Placental pericyte (primary cell): ENCODE measurements at places on chromosomes 6 and 20. TPM values are rescaled to one million over a fixed set of nuclear protein-coding genes. Genes with fewer than 3 reads are reported as not detected.

Gene FAM83C
- not detected in 2 replicates for total RNA-seq

Gene SLC17A4
- total RNA-seq, result not detected in 2 replicates

Gene COL12A1
- total RNA-seq, result 362 and 404 TPM in 2 replicates

Gene MUC22
- total RNA-seq, result not detected in 2 replicates

Gene NTSR1
- total RNA-seq, result 0.22 and 29.8 TPM in 2 replicates

Gene CD93
- 0.43 TPM in 1 of 2 replicates, not detected in the other for total RNA-seq

Gene MOG
- not detected in 2 replicates for total RNA-seq

Gene UNC93A
- total RNA-seq, result not detected in 2 replicates

Gene EXOC2
- 25.6 and 44.7 TPM in 2 replicates for total RNA-seq

Gene OOEP
- total RNA-seq, result 0.72 and 0.88 TPM in 2 replicates

Gene C6orf52
- total RNA-seq, result not detected in 2 replicates

Gene CST5
- not detected in 2 replicates for total RNA-seq

Gene CRISP1
- total RNA-seq, result not detected in 2 replicates

Gene ZNF334
- 1.1 and 4.6 TPM in 2 replicates for total RNA-seq

Gene RHAG
- not detected in 2 replicates for total RNA-seq

Gene ZC3H12D
- 0.14 and 0.22 TPM in 2 replicates for total RNA-seq

Gene SHLD1
- total RNA-seq, result 0.86 and 2.8 TPM in 2 replicates

Gene ENPP5
- total RNA-seq, result 0.14 TPM in 1 of 2 replicates, not detected in the other

Gene CPNE5
- 0.14 and 0.66 TPM in 2 replicates for total RNA-seq

Gene DYNLRB1
- total RNA-seq, result 89.3 and 90.8 TPM in 2 replicates

Gene EHMT2
- total RNA-seq, result 35.0 and 51.1 TPM in 2 replicates

Gene PI16
- total RNA-seq, result 0.14 TPM in 1 of 2 replicates, not detected in the other

Gene EYS
- under 0.01 TPM in 2 replicates for total RNA-seq

Gene TREML2
- total RNA-seq, result not detected in 2 replicates

Gene NRSN1
- not detected in 2 replicates for total RNA-seq

Gene DOK5
- total RNA-seq, result 0.14 and 0.66 TPM in 2 replicates

Gene CAP2
- total RNA-seq, result 23.6 and 35.4 TPM in 2 replicates

Gene SMLR1
- not detected in 2 replicates for total RNA-seq

Gene RNF144B
- 0.44 and 1.4 TPM in 2 replicates for total RNA-seq

Gene GRM1
- not detected in 2 replicates for total RNA-seq

Gene GPR6
- not detected in 2 replicates for total RNA-seq

Gene BANF2
- total RNA-seq, result not detected in 2 replicates

Gene NKX2-2
- not detected in 2 replicates for total RNA-seq

Gene MACROD2
- 0.29 and 0.88 TPM in 2 replicates for total RNA-seq

Gene MAPK13
- 12.5 and 21.9 TPM in 2 replicates for total RNA-seq

Gene NKX2-4
- not detected in 2 replicates for total RNA-seq

Gene PLCB4
- 2.2 and 5.0 TPM in 2 replicates for total RNA-seq

Gene ZBTB46
- 3.3 and 20.5 TPM in 2 replicates for total RNA-seq

Gene GMDS
- 6.6 and 7.0 TPM in 2 replicates for total RNA-seq

Gene MYCT1
- total RNA-seq, result under 0.01 and 3.6 TPM in 2 replicates

Gene TSPO2
- not detected in 2 replicates for total RNA-seq

Gene GUCA1A
- total RNA-seq, result not detected in 2 replicates

Gene BPIFB4
- total RNA-seq, result not detected in 2 replicates

Gene FAM83B
- 0.44 and 0.86 TPM in 2 replicates for total RNA-seq

Gene BTNL2
- total RNA-seq, result not detected in 2 replicates

Gene RAB23
- 44.0 and 46.8 TPM in 2 replicates for total RNA-seq

Gene CRISP2
- total RNA-seq, result not detected in 2 replicates
